ENCODE measurements at places on chromosomes 16 and 17.

GRCh38 chr16:84454611-84455010 lies 49.8 kb downstream of the MEAK7 start:
- DNase-seq: no peak

- DNase-seq: no peak
Measured at GRCh38 chr17:4527566-4528125, 27.5 kb downstream of the MYBBP1A start.

DNA sequence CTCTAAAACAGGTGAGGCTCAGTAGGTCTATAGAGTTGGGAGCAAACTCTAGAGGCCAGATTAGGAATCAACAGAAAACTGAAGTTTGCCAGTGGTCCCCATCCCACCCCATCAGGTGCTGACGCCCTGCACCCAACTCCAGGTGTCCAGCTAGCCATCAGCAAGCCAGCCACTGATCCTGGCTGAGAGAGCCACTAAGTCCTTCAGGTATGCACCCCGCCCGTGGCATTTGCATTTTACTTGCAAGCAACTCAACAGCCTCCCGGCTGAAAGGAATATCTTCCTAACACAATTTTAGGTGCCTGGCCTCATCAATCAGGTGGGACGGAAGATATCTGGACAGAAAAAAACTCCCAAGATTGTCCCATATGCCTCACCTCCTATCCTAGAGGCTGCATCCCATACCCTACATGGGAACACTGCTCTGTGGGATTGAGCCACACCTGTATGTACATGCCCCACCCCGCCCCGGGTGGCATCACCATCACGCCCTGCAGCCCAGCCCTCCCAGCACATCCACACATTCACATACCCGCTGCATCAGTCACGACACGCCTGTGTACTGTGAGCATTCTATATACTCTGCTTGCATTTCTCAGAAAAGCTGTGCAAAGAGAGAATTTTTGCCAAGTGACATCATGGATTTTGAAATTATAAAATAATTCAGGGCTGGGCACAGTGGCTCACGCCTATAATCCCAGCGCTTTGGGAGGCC lies 8.3 kb downstream of the OTOP3 start:
- no peak for DNase-seq

DNA sequence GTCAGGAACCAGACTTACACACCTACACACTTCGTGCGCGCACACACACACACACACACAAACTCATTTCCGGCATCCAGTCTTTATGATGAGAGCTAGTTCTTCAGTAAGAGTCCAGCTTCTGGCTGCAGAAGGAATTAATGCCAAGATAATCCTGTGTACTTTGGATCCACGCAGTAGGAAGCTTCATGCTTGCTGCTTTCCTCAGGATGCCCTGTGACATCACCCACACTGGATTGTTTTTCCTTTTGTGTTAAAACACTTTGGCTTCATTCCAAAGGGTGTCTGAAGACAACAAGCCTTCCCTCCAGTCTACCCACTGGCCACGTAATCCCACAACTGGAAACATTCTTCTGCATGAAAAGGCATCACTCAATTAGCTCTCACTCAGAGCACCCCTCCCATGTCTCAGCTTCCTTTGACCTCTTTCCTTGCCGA lies 35.4 kb downstream of the KCNJ16 start:
- no peak for DNase-seq

DNA sequence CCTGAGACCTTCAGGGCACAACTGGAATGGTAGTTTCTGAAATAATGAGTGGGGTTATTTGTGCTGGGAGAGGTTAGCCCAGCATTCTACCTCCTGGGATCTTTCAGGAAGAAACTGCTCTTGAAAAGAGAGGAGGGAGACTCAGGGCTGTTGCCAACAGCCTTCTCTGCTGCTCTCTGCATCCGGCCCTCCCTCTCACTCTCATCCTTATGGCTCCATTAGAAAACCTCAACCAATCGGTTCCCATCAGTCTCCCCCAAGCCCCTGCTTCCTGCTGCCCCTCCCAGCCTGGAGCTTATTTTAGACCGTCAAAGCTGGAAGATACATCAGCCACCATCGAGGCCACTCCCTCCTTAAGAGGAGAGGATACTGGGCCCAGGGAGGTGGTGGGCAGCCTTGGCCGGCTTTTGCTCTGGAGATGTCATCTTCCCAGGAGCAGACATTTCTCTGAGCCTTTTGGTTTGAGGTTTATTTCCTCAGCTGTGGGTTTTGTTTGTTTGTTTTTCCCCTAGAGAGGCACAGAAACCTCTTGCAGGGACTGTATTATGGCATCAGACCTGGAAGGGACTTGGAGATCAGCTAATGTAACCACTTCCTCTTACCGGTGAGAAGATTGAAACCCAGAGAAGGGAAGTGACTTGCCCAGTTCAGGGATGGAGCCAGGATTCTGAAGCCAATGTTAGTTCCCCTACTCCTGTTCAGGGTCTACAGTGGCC lies 2.7 kb downstream of the MPRIP start:
- no peak for DNase-seq

DNA sequence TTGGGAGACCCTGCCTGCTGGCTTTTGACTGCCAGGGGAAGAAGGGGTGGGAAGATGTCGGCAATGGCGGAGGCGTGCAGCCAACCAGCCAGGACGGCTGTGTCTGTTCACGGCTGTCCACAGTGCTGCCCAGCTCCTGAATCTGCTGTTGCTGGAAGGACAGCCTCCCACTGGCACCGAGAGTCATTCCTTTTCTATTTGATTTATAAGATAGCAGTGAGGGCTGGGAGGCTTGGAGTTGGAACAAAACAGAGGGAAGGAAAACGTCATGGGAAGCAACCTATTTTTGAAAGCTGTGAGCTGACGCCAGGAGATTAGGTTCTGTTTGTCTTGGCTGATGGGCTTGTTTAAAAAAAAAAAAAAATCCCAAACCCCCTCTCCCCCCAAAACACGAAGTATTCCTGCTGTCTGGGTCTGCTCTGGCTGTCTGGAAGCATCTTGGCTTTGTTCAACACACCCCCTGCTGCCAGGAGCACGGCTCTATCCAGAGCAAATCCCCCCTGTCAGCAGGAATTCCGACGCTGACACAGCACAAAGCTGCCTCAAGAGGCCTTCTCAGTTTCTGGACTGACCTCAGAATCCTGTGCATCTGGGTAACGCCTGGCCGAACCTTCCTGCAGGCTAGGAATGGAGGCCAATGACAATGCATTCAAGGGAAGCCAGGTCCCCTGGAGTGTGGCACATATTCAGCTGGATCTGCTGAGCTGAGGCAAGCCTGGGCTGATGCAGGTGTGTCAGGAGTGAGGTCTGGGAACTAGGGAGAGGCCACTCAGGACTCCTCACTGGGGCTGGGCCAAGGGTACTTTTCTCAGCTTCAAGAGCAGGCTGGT lies 41.0 kb upstream of the SREBF1 start:
- DNase-seq: no peak

- no peak for DNase-seq
Measured at GRCh38 chr17:81222620-81222905, 202 bp downstream of the CEP131 start.

- DNase-seq: no peak
Measured at GRCh38 chr16:55812951-55813350, 19.9 kb downstream of the CES1 start.

DNA sequence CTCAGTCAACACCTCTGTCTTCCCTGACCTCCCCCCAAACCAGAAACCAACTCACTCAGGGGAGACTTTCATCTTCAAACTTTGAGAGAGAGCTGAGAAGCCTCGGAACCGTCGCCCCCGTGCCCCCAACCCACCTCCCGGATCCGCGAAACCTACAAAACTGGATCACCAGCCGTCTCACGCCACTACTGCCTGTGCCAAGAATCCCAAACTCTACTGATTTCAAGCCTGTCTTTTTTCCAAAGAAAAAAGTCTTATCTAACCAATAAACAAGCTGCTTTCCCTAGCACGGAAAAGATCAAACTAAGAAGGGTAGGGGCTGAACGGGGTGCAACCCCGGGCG lies 2.0 kb downstream of the AXIN2 start:
- no peak for DNase-seq

- DNase-seq: peak; percentile 74
Measured at GRCh38 chr16:27408012-27408601, 6.1 kb downstream of the IL21R start.

DNA sequence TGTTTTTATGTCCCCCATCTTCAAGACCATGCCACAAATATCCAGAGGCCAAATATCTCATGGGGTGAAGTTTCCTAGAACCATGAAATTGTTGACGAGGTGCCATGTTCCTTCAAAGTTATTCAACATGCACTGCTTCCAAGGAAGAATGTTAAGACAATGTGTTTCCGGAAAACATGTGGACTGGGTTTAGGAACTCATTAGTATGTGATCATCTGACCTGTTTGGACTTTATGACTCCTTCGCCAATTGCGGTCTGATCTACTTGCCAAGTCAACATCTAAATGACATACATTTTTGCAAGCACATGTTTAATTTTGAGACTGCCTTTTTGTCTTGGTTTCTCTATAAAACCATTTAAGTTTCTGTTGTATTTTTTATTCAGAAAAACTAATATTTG lies 234.8 kb downstream of the MAF start:
- no peak for DNase-seq

GRCh38 chr17:79424471-79425185 lies 186.2 kb downstream of the RBFOX3 start:
- no peak for DNase-seq

DNA sequence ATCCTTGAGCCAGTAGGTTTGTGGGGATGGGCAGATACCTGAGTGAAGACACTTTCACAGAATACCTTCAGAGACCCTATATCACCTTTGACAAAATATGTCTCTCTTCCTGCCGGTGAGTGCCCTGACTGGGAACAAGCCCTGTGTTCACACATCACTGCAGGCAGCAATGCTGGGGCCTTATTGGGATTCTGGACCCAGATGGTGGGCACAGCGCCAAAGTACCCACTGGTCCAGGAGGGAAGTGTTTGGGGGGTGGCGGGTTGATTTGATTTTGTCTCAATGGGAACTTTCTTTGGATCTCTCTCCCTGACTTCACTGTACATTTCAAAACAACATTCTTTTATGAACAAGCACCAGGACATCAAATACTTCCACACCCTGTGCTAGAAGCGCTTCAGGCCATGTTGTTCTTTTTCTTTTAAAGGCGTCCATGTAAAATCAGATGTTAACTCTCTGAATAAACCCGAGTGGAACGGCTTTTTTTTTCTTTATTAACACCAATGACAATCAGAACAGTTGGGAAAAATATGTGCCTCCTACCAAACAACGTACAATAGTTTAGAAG lies 62.4 kb upstream of the AKTIP start:
- DNase-seq: no peak

DNA sequence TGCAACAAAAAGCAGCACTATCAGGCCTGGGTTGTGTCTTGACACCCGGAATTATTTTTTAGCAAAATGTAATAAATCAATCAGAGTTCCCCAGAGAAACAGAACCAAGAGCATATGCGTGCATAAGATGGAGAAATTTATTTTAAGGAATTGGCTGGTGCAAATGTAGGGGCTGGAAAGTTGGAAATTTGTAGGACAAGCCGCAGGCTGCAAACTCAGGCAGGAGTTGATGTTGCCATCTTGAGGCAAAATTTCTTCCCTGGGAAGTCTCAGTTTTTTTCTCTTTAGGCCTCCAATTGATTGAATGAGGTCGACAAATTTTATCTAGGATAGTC lies 158.9 kb upstream of the FAM20A start:
- DNase-seq: no peak

DNA sequence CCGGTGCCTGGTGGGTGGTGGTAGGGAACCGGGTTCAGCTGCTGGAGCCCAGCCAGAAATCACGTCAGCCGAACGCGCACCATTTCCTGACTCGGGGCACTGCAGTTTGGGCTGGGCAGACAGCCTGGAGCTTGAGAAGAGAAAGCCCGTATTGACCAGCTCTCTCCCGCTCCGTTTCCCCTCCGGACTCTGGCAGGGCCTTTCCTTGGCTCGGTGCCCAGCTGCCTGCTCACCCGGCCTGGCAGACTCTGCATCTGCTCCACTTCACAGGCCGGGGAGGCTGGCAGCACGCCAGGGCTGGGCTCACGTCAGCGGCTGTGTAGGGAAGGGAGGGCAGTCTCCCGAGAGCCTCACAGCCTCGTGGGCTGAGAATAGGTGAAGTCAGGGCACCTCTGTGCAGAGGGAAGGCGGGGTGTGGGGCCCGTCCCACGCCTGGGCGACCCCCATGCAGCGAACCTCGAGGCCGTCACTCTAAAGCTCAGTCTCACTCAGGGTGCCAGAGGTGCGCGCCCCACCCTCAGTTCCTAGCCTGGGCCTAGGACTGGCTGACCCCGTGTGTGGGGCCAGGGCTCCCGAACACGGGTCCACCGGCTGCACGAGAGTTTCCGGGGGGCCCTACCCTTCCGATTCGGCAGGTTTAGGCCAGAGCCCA lies 59.1 kb downstream of the OR1D5 start:
- peak; percentile 59 for DNase-seq

GRCh38 chr17:29449865-29450671 lies 59.9 kb downstream of the TAOK1 start:
- no peak for DNase-seq
